ENCODE measurements at places on chromosomes 7 and 10.

DNA sequence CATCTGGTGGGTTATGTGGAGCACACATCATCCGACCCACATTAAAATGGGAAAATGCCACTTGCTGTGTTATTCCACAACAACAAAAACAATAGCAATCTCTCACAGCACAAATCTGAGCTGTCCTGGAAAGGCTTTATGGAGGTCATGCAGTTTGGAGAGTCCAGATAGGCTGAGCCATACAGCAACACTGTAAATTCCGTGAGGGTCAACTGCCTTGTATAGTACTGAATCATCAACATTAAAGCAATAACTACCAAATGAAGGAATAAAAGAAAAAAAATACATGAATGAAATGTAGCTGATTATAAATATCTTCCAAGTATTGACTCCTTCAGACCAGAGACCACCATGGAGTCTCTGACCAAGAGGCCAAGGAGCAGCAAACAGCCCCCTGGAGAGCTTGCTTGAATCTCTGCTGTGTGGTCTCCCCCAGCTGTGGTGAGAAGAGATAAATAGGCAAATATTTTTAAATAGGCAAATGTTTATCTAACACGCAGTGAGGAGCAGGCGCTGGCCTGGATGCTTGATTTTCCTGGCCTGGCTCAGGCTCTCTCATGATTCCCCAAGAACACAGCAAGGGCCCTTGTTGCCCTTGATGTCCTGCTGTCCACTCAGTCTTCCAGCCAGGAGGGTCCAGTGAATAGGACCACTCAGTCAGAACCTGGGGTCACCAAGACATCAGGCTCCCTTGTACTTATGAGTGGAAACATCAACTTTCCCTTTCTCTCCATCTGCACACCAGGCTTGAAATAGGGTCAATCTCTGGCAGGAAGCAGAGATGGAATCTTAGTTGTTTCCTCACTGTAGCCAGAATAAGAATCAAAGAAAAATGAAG is 1021.3 kb downstream of the XPNPEP1 start:
- DNase-seq = no peak

GRCh38 chr10:3500408-3500856 is 284.6 kb downstream of the KLF6 start:
- no peak for DNase-seq

DNA sequence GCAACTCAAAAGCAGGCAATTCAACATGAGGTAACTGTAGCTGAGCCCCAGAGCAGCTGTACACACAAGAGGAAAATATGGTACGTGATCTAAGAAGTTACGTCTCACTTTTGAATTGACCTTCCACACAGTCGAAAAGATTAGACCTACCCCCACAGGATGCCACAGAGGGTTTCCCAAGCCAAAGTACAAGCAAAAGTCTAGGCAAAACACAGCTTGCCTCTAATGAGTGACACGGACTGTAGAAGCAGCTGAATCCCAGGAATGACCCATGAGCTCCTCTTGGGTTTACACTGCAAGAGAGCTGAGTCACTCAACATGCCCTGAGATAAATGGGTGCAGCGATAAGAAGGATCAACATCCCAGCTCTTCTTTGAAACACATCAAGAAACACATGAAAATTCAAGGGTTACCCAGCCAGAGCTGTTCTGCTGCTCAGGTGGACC is 9.8 kb downstream of the CREB3L2 start:
- no peak for DNase-seq

DNA sequence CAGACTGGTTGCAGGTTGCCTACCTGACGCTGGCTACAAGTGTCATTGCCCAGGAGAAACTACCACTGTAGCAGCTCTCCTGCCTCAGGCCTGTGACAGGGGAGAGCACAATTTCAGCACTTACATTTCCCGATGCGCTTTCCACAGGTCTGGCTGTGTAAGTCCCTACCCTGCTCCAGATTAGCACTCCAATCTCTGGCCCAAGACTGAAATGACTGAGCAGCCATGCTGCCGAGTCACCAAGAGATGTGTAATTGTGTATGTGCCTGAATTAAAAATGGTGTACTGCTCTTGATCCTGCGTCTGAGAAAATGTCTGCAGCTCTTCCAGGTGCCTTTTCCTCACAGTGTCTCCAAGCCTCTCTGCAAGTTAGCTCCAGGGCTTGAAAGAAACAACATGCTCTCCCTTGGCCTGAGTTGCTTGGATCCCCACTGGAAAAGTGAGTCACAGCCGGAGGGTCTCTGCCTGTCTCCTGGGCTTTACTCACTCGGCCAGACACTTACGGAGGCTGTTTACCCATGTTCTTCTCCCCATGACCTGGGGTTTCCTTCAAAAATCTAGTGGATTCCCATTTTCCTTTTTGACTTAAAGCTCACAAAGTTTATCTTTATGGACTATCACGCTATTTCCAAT is 1001.7 kb upstream of the KCND2 start:
- DNase-seq = no peak

- DNase-seq = no peak
Measured at GRCh38 chr7:22307816-22308215, 49.1 kb downstream of the RAPGEF5 start.

- DNase-seq = no peak
Measured at GRCh38 chr10:126349676-126350075, 38.6 kb downstream of the ADAM12 start.

All from activated T-helper 1 cell treated with anti-CD3 and anti-CD28 coated beads, Interleukin-2, amount 50 U/mL, for 16 hours (primary cell).